GDM1 (cell line): ENCODE measurements at places on chromosomes 12 and 14.

- DNase-seq = no peak
These were observed 378.5 kb upstream of the MGAT4C start for GRCh38 chr12:86634456-86635410.

DNA sequence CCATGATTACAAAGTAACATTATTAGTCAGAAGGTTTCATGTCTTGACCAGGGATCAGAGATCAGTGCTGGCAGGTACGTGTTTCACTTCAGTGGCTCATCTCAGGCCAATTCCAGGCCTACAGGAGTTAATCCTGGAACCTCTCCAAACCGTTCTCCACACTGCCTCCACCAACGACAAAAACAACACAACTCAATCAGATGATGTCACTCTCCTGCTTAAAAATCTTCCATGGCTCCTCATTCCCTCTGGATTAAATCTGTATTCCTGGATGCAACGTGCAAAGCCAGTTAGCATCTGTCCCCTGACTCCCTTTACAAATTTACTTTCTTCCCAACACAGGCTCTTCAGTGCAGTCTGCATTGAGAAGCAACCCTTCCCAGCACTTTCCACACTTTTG lies 34.3 kb upstream of the TXNRD1 start:
- no peak for DNase-seq

- DNase-seq = no peak
These were observed 98.6 kb downstream of the NT5DC3 start for GRCh38 chr12:103742349-103742932.

DNA sequence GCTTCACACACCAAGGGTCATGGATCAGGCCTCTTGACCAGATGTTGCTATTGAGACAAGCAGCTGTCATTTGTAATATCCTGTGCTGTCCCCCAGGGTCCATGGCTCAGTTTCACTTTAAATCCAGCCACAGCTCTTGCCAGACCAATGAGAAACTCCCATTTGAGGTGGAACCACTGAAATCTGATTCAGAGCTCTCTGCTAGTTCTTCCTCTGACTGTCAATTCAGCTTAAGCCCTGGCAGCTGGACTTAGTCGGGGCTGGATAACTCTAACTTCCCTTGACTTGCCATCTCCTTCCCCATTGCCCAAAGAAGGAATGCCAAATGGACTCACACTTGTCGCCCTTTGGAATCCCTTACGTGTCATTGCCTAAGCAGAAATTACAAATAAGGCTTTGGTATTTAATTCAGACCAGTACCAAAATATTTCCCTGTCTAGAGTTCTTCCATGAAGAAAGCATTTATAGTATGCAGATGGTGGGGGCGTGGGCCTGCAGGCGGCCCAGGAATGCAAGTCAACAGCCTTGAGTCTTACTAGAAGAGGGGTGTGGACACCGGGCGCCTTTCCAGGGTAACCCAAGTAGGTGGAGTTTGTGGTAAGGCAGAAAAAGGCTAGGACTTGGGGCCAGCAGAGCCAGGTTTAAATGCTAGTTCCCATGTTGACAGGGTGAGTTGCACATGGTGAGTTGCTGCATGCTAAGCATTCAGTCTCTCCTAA lies 96.9 kb upstream of the TMPO start:
- no peak for DNase-seq

DNA sequence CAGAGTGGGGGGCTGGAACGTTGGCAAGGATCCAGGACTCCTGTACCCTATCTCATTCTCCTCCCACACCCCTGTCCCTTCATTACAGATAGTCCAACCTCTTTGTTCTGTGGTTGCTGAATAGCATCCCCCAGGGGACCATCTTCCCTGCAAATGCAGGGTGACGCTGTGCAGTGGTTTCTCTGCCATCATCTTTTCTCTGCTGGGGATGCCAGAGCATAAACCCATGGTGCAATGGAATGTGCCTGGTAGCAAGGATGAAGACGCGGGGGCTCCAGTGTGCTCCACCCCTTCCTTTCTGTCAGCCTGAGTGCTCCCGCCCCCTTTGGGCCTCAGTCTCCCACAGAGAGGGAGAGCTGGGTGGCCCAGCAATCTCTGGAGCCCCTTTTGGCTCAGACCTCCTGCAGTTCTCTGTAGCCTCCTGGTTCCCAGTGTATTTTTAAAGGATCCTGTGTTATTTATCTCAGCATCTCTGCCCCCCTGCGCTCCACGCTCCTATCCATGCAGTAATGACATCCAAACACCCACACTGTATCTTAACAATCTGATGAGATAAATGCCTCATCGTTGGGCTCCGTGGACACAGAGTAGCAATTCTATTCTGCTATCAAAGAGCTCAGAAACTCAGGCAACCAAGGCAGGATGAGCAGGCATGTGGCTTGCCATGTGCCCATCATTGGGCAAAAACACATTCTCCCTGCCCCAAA lies 212.8 kb downstream of the CACNA1C start:
- no peak for DNase-seq
